SK-N-SH treated with all-trans-retinoic acid at 6 μM for 48 hours (cell line): ENCODE measurements at places on chromosomes 5 and 9.

GRCh38 chr9:76634356-76635054 lies 129.7 kb upstream of the PCA3 start:
- peak; percentile 55; the same call in 2 of the 3 replicates for ATAC-seq

GRCh38 chr9:71122022-71122275 lies 528 bp upstream of the TRPM3 start:
- no peak for ATAC-seq

DNA sequence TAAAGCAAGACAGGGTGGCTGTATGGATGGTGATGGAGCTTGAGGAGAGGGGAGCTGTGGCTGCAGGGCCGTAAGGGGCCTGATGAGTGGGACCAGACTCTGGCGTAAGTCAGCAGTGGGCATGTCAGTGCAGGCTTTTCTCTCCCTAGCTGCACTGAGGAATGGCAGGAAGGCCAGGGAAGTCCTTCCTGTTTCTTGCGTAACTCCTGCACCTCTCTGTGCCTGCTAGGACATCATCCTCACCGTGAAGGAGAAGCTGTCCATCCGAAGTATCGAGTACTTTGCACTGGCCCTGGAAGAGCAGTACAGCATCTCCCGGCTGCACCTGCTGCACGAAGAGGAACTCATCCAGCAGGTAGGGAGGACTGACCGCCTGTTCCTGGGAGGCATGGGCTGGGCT lies 24.1 kb upstream of the TRMT10B start:
- ATAC-seq, result no peak

DNA sequence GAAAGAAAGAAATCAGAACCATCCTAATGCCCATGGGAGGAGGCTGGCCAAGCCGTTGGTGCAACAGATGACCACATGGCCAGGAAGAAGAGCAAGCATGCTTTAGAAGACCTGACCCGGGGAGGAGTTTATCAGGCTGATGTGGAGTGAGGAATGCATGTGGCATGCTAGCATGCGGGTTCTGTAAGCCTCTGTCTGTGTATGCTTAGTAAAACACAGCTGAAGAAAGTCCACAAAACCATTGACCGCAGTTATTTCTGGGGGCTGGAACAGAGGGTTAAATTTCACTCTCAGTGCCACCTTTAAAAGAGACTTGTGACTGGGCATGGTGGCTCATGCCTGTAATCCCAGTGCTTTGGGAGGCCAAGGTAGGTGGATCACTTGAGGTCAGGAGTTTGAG lies 19.1 kb downstream of the GFI1B start:
- ATAC-seq, result no peak

GRCh38 chr5:1274471-1274870 lies 20.4 kb downstream of the TERT start:
- ATAC-seq, result no peak

DNA sequence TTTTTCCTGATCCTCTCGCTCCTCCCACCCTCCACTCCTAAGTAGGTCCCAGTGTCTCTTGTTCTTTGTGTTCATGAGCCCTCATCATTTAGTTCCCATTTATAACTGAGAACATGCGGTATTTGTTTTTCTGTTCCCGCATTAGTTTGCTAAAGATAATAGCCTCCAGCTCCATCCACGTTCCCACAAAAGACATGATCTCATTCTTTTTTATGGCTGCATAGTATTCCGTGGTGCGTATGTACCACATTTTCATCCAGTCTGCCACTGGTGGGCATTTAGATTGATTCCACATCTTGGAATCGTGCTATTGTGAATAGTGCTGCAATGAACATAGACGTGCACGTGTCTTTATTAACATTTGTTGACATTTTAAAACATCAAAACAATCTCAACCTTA lies 34.2 kb upstream of the CACNA1B start:
- no peak for ATAC-seq

GRCh38 chr9:5274770-5275169 lies 29.7 kb downstream of the RLN2 start:
- no peak for ATAC-seq

DNA sequence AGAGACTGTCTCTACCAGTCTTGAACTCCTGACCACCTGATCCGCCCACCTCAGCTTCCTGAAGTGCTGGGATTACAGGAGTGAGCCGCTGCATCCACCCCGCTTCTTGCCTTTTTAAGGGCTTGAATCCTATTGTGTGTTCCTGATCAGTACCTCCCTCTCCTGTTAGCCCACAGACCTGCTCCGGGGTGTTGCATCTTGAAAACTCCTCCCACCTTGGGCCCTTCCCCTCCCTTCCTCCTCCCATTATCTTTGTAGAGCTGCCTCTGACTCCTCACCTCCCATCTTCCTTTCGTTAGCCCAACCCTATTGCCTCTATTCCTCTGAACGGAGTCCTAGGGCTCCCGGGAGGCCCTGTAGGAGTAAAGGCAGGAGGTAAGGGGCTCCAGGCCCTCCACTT lies 48.5 kb upstream of the NEK6 start:
- no peak for ATAC-seq

DNA sequence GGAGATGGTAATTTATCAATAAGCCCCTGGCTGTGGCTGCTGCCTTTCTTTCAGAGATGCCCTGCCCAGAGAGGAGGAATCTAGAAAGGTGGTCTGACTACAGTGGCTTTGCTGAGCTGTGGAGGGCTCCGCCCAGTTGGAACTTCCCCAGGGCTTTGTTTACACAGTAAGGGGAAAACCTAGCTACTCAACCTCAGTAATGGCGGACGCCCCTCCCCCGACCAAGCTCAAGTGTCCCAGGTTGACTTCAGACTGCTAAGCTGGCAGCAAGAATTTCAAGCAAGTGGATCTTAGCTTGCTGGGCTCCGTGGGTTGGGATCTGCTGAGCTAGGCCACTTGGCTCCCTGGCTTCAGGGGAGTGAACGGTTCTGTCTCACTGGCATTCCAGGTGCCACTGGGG lies 865.4 kb upstream of the ACO1 start:
- no peak for ATAC-seq

DNA sequence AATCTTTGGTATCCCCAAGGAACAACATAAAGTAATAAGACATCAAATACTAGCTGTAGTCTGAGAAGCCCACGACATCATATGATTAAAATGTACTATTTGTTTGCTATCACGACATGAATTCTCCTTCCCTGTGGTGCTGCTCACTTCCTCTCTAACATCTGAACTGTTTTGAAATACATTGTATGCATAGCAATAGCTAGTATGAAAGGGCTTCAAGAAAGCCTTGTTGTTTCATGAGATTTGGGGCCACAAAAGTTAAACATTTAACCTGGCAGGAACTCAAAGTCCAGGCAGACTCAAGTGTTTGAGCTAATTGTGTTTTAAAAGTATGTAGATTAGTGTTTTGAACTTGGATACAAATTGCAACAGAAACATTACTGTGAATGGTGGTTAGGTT lies 237.4 kb upstream of the PTGER4 start:
- ATAC-seq, result no peak

- no peak for ATAC-seq
These were observed 36.2 kb downstream of the SNX18 start for GRCh38 chr5:54553659-54554207.

GRCh38 chr9:126502417-126503332 lies 111.1 kb upstream of the LMX1B start:
- no peak for ATAC-seq

DNA sequence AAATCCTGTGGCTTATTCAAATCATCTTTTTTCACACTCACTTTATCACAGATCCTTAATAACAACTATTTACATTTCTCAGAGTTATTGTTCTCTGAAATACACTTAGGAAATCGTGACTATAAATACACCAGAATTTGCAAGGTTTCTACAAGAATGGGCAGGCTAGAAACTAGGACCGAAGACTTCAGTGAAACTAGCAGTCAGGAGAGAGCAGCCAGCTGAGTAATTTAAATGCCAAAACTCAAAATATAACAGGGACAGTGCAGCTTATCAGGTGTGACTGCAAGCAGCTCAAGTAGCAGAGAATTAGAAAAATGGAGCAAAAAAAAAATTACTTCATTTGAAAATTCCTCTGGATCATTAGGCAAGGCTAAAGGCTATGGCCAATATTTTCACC lies 719.3 kb upstream of the ZNF608 start:
- ATAC-seq, result no peak

DNA sequence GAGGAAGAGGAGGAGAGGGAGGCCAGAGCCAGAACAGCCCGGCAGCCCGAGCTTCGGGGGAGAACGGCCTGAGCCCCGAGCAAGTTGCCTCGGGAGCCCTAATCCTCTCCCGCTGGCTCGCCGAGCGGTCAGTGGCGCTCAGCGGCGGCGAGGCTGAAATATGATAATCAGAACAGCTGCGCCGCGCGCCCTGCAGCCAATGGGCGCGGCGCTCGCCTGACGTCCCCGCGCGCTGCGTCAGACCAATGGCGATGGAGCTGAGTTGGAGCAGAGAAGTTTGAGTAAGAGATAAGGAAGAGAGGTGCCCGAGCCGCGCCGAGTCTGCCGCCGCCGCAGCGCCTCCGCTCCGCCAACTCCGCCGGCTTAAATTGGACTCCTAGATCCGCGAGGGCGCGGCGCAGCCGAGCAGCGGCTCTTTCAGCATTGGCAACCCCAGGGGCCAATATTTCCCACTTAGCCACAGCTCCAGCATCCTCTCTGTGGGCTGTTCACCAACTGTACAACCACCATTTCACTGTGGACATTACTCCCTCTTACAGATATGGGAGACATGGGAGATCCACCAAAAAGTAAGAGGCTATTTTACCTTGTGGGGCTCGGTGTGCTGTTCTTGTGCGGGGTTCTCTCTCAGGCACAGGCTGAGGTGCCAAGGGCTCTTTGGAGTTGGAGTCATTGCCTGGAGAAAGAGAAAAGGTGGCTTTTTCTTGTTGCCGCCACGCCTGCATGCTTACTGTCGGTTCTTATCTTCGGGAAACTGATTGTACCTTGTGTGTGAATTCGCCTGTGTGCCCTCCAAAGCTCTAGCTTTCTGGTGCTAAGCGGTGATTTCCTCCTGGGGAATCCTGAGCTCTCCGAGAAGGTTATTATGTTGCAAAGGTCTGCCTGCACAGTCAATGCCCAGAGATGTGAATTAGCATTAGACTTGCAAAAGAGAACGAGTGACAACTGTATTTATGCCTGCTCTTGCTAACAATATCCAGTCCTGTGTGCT lies at the start of gene ISL1:
TSS of gene ISL1 (plus strand) at position 318 of the 991 bp plus-strand sequence. CDS start at position 542, 224 bp downstream.
- ATAC-seq, result peak; percentile 81

DNA sequence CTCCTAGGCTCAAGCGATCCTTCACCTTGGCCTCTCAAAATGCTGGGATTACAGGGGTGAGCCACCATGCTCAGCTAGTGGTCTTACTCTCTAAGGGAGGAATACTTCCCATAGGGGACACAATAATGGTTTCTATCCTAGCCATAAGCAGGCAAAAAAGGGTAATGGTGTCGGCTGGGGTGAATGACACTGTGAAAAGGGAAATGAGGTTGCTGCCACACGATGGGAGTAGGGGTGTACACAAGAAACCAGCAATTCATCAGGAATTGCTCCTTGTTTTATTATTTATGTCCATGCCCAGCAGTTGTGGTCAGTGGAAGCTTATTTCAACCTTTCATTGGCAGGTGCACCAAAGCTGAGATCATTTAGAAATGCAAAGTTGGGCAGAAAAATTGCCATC lies 70.3 kb upstream of the ZFR start:
- ATAC-seq, result no peak

DNA sequence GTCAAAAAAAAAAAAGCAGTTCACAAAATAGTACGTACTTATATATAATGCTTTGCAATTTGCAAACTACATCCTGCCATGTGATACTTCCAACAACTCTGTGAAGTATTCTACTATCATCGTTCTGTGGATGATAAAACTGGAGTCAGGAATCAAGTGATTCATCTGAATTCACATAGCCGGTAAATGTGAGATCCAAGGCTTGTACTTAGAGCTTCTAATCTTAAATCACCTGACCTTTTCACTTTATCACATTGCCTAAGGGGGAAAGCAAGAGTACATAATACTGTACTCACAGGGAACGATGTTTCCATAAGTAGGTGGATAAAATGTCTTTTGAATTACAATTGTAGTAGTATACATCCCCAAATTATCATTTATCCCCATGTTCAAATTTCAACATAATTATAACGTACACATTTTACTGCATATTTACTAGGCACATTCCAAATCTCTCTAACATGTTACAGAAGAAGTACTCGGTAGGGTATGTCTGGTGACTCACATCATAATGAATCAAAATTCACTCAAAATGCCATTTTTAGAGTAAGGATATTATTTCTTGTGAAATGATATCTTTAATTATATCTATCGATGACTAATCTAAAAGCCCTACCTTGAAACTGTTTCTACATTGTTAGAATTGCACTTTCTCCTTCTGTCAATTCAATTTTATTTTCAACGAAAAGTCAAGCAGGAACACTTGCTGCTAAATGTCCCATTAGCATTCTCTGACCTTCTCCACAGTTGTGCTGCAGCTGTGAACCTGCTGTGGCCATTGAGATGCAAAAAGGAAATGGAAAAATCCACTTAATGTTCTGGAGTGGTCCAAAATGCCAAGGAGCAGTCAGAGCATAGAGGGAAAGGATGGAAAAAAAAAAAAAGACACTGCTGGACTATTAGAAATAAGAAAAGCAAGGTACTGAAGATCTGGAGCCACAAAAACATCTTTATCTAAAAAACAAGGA lies 78.9 kb downstream of the OR2K2 start:
- ATAC-seq, result peak; percentile 60

DNA sequence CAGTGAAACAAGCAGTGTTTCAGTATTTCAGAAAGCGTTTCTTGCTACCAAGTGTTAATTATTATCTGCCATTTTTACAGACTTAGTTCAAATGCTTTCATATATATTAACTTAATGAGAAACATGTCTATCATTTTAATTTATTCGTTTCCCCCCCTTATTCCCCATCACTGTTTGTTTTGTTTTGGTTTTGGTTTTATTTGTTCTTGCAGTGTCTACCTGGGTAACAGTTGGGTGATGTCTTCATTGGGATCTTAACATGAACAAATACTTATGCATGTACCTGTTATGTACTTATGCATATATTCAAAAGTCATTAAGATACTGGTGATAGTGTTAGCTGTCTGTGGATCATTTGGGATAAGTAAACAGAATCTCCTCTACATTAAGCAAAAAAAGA lies 108.0 kb downstream of the CDC42SE2 start:
- ATAC-seq, result no peak

GRCh38 chr9:128244091-128244836 lies 31.5 kb downstream of the GOLGA2 start:
- ATAC-seq, result peak; percentile 42

DNA sequence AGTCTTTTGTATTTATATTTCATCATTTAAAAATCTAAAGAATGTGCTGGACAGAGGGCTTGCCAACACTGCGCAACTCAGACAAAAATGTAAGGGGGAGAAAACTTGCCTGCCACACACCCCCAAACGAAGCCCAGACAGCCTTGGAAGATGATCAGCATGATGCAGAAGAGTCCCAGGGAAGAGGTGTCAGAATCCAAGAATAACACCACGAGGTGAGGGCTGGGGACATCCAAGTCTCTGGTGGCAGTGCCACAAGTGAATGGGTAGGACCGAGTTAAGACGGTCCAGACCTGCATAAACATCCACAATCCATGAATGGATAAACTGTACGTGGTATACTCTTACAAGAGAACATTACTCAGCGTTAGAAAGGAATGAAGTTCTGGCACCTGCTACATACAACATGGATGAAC lies 10.4 kb downstream of the EPB41L4B start:
- peak; percentile 75 for ATAC-seq

GRCh38 chr9:95062596-95063065 lies 254.9 kb downstream of the FANCC start:
- no peak for ATAC-seq

- no peak for ATAC-seq
These were observed 130.6 kb downstream of the DTWD2 start for GRCh38 chr5:118857700-118858099.
